ENCODE measurements at places on chromosomes 5 and 9.

GRCh38 chr5:72767289-72768010 is 49.0 kb upstream of the TNPO1 start:
- no peak for DNase-seq

GRCh38 chr5:3845230-3845629 is 249.6 kb downstream of the IRX1 start:
- DNase-seq = no peak

- no peak for DNase-seq
These were observed 12.1 kb downstream of the DCAF12 start for GRCh38 chr9:34114436-34114835.

- no peak for DNase-seq
These were observed 1.3 kb downstream of the EEIG1 start for GRCh38 chr9:127979333-127980059.

DNA sequence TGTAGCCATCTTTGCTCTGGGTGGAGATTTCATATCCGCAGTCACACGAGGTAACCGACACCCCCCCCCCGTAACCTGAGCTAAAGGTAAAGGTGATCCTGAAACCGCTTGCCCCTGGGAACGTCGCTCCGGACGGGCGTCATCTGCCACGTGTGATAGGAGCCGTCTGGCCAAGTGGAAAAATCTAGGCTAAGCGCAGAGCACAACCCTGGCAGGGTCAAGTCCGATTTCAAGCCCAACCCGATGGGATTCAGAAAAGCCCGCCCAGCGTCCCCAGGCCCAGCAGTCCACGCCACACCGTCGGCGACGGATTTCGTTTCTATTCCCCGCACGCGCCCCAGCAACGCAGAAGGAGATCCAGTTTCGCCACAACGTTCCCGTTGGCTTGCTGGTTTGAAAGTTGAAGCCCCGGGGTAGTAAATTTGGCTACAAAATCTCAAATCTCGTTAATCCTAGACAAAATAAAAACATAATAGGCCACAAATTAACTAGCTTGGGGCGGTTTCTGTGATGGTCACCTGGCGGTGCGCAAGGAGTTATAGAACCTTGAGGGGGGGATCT is 32.4 kb upstream of the NFIB start:
- no peak for DNase-seq

GRCh38 chr5:60417500-60418181 is 282.3 kb downstream of the DEPDC1B start:
- DNase-seq = no peak

DNA sequence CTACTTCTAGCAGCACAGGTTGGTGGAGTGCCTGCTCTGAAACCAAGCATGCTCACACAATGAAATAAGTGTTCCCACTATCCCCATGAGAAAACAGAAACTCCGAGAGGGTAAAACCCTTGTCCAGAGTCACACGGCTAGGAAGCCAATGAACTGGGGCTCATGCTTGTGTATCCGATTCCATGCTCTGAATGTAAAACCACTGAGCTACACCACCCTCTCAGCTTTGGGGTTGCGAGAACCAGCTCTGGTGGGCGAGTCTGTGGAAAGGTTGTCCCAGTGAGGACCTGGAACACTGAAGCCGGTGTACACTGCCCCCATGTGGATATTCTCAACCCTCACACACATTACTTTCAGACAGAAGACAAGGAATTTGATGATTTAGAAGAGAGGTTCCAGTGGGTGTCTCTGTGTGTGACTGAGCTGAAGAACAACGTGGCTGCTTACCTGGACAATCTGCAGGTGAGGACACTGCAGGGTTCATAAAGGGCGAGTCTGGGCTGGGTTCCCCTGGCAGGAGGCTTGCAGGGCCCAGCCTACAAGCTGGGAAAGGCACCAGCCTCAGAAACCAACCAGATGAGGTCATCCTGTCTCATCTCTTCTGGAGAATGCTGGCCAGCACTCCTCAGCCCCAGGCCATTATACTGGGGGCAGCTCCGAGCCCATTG is 37.4 kb downstream of the ARHGEF37 start:
- DNase-seq = no peak

- no peak for DNase-seq
These were observed 562.4 kb upstream of the CLINT1 start for GRCh38 chr5:158421319-158421718.

DNA sequence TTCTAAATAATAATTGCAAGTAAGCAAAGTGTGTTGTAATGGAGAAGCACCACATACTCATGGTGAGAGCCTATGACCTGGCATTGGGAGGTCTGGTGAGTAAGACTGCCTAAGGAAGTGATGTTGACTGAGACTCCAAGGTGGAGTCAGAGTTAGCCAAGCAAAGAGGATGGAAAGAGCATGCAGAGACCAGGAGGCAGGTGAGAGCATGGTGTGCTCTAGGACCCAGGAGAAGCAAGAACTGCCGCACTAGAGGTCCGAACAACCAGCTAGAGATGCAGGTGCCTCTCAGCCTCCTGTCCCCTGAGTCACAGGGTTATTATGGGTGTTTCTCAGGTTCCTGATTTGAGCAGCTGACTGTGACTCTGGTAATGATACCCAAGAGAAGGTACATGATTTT is 27.3 kb downstream of the ANP32B start:
- DNase-seq = no peak

- DNase-seq = no peak
These were observed 126.7 kb downstream of the ARSB start for GRCh38 chr5:78858364-78858763.

GRCh38 chr5:61299261-61299681 is 32.8 kb upstream of the ZSWIM6 start:
- no peak for DNase-seq

DNA sequence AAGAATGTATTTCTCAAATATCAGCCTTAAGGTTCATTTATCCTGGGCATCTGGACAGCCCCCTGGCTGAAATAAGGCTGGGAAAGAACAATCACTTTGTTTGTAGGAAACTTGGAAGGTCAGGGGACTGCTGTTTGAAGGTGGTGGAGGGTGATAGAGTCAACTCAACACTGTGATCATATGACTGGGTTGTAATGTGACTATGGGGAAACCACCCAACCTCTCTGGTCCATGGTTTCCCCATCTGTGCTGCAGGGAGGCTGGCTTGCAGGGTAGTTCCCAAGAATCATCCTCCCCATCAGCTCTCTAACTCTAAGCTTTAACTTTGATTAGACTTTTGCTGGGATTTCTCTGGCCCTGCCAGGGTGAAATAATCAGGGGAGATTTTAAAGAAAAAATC is 10.0 kb downstream of the INSYN2B start:
- DNase-seq = no peak

- DNase-seq = no peak
These were observed 1.3 kb downstream of the AGPAT2 start for GRCh38 chr9:136685790-136686533.

DNA sequence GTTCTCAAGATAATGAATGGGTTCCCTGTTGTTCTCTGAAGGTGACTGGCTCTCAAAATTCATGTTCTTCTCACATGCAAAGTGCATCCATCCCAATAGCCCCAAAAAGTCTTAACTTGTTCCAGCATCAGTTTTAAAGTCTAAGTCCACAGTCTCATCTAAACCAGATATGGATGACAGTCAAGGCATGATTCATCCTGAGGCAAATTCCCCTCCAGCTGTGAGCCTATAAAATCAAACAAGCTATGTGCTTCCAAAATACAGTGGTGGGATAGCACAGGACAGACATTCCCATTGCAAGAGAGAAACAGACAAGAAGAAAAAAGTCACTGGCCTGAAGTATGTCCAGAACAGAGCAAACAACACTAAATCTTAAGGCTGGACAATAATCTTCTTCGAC is 25.4 kb downstream of the FBXO10 start:
- DNase-seq = no peak

DNA sequence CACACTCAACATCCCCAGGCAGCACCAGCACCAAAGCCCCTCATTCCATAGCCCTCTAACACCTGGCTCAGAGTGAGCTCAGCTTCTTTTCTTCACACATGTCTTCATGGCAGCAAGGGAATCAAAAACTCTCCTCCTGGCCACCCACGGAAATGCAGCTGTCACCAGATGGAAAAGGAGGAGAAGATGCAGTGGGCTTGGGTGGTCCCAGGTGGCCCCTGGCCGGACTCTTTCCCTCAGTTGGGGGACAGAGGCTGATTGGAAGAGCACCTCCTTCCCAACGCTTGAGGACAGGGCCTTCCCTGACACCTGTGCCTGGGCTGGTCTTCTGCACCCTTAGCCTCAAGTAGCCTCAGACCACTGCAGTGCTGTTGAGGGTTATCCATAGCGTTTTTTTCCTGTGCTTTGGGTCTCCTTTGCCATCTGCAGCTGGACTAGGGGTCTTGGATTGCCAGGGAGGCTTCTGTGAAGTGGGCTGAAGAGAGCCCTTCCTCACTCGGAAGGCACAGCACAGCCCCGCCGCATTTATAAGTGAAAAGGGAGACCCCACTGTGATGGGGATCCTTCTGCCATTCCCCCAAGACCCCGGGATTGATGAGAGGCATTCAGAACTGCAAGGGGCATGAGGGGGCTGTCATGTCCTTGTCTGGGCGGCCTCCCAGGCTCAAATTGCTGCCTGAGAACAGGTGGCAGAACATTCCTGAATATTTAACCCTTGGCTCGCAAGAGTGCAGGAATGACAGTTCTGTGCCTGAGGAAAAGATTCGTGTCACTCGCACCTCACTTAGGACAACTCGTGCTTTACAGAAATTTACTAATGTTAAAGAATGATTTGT is 200.0 kb downstream of the AUH start:
- no peak for DNase-seq

- DNase-seq = no peak
These were observed 156.4 kb downstream of the GABBR2 start for GRCh38 chr9:98552331-98552730.

DNA sequence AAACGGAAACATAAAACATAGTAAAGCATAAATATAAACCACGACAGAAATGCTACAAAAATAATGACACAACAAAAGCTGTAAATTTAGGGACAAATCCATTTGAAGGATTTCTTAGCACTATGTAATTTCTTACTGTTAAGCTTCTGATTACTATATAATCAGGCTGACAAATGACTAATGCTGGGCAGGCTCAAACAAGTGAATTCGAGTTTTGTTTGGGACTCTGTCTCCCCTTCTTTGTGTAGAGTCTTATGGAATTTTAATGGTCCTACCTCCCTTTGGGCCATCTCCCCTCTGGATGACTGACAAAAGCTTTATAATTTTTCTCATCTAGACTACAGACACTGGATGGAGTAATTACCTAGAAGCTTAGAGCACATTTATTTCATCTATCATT is 24.6 kb upstream of the KIF2A start:
- no peak for DNase-seq

- DNase-seq = no peak
These were observed 41.7 kb upstream of the UBAC1 start for GRCh38 chr9:136002881-136003280.

GRCh38 chr5:173848986-173849596 is 39.1 kb upstream of the CPEB4 start:
- no peak for DNase-seq

- no peak for DNase-seq
These were observed 16.5 kb downstream of the GRXCR2 start for GRCh38 chr5:145856285-145856818.

DNA sequence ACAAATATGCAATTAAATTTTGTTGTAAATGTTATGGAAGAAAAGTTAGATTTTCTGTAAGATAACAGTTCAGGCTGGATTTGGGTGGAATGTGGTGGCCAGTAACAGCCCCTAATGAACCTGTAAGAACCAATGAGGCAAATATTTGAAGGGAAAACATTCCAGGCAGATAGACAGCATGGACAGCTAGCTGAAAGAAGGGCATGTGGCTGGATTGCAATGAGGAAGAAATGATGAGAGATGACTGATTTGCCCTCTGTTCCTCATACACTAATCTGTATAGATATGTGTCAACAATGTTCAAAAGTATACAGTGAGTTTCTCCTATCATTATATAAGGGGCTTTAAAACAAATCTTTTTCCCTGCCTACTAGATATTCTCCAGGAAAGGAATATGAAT is 58.8 kb downstream of the MAN2A1 start:
- no peak for DNase-seq

DNA sequence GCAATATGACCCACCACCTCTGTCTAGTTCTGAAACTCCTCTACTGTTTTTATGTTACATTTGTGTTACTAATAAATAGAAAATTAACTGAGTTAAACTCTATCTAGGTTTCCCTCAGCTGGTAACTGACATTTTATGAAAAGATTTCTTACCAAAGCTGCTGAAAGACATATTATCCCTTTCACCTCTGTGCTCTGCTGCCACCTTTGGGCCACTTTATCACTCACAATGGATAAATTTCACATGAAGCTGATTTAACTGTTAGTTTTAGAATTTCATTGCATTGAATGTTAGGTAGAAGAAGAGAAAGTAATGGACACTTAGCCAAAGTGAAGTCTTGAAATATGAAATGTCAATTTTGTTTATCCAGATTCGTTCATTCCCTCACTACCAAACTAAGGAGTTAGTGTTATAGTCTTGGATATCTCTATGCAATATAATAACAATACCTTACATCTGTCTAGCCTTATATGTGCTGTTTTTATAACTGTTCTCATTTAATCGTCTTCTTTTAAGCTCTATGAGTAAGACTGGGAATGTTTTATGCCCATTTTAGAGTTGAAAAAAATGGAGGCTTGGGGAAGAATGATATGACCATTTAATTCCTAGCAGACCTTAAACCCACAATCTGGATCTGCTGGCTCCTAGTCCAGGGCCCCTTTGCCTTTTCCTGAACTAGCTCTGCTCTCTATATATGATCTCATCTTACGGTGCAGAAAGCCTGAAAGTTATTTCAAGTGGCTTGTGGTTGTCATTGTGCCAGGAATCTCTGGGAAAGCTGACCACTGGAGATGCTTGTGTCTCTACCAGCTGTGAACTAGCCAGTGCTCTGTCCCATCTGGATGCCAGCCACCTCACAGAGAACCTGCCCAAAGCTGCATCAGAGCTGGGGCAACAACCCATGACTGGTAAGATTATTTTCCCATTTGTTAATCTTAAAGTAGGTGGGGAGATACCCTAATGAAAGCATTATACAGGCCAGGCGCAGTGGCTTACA is 97.1 kb downstream of the GOLPH3 start:
- no peak for DNase-seq

DNA sequence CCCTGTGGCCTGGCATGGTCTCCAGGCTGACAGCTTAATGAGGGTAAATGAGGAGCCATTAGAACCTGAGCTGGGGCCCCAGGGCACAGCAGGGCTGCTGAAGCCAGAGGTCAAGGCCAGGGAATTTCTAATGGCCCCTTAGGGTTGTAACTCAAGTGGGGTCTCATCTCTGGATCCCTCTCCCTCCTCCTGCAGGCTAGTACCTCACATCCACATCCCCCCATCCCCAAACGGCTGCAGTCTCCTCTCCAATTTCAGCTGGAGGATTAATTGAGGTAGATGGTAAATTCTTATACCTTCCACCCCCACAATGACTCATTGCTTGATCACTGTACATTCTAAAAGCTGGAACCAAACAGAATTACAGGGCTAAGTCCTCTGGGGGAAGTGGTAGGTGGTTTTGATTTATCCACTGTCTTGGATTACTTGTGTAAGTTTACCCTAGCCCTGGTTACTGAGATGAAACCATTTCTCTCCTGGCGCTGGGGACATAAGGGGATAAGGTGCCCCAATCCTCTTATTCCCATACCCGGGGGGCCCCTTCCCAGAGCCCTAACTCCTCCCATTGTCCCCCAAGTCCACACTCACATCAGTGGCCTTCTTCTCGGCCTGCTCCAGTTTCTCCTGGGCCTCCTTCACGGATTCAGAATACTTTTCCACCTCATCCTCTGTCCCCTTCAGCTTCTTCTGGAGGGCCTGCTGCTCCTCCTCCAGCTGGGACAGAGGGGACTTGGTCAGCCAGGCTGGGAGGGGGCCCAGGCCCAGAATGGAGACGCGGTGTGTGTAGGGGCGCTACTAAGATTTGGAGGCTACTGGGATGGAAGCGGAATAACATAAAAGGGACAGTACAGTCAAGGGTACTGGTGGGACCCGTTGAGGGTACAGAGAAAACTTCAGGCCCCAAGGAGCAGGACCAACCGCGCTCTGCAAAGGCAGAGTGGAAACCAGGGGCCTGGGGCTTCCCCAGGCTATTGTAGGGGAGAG is 875 bp downstream of the TPM2 start:
- DNase-seq = no peak

All from effector CD4-positive, alpha-beta T cell (primary cell).